ENCODE measurements at places on chromosomes 1 and 21. TPM values are rescaled to one million over a fixed set of nuclear protein-coding genes. Genes with fewer than 3 reads are reported as not detected.

DNA sequence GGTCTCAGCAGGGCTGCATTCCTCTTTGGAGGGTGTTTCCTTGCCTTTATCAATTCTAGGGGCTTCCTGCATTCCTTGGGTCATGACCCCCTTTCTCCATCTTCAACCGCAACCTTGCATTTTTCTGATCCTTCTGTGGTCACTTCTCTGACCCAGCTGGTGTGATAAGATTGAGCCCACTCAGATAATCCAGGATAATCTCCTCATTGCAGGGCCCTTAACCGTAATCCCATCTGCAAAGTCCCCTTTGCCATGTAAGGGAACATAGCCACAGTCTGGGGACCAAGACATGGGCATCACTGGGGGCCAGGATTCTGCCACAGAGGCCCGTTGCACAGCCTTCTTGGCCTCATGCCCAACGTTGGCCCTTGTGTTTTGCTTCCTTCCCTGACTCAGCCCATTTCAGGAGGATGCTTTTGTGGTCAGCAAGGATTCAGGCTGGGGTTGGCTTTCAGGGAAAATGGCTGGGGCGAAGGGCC is 35.0 kb upstream of the IL19 start:
- ATAC-seq, result no peak

B4GALT2 gene
- total RNA-seq, result 81.4 TPM

FBXO2 gene
- 5.4 TPM for total RNA-seq

ANGPTL7 gene
- 0.29 TPM for total RNA-seq

PKP1 gene
- not detected for total RNA-seq

SYT11 gene
- 176 TPM for total RNA-seq
